Progenitor cell of endocrine pancreas (in vitro differentiated cells): ENCODE measurements at places on chromosomes 7 and 10. TPM values are rescaled to one million over a fixed set of nuclear protein-coding genes. Genes with fewer than 3 reads are reported as not detected.
A peak's percentile ranks its signal among the peaks of the same experiment; 100 is the strongest.

ANKRD26 gene
- 18.2 and 23.0 TPM in 2 replicates for total RNA-seq

ITGB8 gene
- 37.2 and 38.6 TPM in 2 replicates for total RNA-seq

HOXA6 gene
- 0.38 TPM in 1 of 2 replicates, not detected in the other for total RNA-seq

GRCh38 chr7:121752706-121753105 is 120.3 kb upstream of the PTPRZ1 start:
- no peak for DNase-seq
- no peaks in the 10 kb centered on the region for H3K27me3 ChIP-seq
- H3K27ac ChIP-seq: no peak overlapping the region
- H3K36me3 ChIP-seq: no peaks in the 10 kb centered on the region
- H3K4me3 ChIP-seq: no peak overlapping the region
- peaks cover 2% of the 10 kb centered on the region for H3K4me1 ChIP-seq

DNA sequence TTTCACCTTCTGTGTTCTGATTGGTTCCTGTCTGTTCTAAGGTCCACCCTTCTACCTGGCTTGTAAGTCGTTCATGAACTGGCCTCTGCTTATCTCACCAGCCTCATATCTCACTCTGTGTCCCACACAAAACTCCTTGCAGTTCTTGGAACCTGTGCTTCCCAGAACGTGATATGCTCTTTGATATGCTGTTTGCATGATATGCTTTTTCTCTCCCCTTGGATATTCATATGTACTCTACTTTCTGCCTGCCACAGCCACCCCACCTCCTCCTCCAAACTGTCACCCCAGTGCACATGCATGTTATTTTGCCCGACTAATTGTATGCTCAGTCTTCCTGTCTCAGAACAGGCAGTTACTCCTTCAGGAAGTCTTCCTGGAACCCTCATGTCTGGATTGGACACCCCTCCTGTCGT is 1.9 kb upstream of the ITPRIP start:
- H3K36me3 ChIP-seq: no peaks in the 10 kb centered on the region
- peak overlapping the region; percentile 0 for H3K27ac ChIP-seq
- H3K4me1 ChIP-seq: peaks cover 15% of the 10 kb centered on the region
- H3K27me3 ChIP-seq: peaks cover 25% of the 10 kb centered on the region

DNA sequence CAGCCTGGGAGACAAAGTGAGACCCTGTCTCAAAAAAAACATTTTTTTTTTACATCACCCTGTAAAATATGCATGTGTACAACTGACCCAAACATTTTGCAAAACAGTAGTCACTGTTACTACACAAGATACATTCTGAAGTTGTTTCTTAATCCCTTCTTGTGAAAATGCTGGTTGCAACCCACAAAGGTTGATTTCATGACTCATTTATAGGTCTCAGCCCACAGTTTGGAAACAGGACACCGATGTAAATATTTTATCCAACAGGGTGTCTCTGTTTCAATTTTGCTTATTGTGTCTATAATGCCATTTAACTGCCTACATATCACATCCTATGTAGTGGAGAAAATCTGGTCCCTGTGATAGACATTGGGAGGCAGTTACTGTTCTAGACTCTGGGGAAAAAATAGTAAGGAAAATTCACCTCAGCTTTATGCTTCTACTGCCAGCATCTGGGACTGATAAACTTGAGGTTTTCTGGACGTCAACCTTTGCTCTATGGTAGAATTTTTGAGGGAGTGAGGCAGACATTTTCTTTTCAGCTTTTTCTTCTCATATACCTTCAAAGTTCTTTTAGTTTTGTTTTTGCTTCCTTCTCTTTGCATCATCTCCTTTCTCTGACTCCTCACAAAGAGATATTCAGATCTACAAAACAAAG is 1.6 kb upstream of the RAB19 start:
- no peaks in the 10 kb centered on the region for H3K27me3 ChIP-seq
- peaks cover 1% of the 10 kb centered on the region for H3K36me3 ChIP-seq

- H3K27ac ChIP-seq: no peak overlapping the region
- H3K36me3 ChIP-seq: peaks cover 38% of the 10 kb centered on the region
- H3K4me1 ChIP-seq: no peaks in the 10 kb centered on the region
- H3K27me3 ChIP-seq: no peaks in the 10 kb centered on the region
Measured at GRCh38 chr10:103605359-103606096, 112.0 kb downstream of the NEURL1 start.

DNA sequence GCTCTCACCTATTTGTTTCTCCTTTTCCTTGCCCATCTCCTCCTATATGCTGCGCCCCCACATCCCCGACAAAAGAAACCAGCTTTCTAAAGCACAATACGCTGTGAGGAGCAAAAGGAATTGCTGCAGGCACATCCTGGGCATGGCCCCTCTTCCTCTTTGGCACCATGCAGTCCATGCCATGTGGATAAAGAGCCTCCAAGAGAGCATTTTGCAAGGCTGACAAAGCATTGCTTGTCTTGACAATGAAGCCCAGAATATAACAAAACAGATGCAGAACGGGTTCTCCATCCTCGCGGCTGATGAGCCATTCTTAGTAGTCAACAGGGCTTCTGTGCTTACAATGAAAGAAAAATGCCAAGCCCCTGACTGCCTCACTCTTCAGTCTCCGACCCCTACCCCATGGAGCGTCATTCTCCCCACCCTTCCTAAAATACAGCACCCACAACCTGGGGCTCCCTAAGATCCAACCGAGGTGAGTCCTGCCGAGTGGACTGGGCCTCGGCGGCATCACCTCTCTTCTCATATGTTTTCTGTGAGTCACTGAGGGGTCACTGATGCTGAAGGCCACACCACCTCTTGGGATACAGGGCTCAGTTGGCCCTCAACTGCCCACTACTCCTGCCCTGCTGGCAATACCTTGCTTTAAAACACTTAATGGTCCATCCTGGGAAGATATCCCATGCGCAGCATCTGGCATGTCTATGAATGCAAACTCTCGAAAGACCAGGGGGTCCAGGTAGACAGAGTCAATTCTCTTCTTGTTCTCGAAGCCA is 47.5 kb downstream of the GSDME start:
- H3K4me1 ChIP-seq: no peaks in the 10 kb centered on the region
- no peaks in the 10 kb centered on the region for H3K27me3 ChIP-seq
- DNase-seq: no peak
- H3K36me3 ChIP-seq: peaks cover 10% of the 10 kb centered on the region

DNA sequence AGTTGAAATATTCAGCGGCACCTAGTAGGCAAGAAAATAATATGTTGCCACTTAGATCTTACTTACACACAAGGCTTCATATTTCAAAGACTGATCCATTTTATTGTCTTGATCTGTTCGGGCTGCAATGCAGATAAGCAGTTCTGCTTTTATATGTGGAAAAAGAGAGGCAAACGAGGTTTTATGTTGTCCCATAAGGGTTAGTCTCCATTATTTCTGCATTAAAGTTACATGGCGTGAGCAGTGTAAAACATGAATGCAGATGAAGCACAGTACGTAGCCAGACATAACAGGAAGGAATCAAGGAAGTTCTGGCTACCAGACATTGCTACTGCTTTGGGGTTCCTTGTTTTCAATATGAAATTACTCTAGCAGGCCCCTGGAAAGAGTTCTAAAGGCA is 224.8 kb downstream of the BBS9 start:
- H3K27me3 ChIP-seq: no peaks in the 10 kb centered on the region
- H3K27ac ChIP-seq: no peak overlapping the region
- peaks cover 2% of the 10 kb centered on the region for H3K36me3 ChIP-seq
- no peak overlapping the region for H3K4me3 ChIP-seq
- no peak for DNase-seq
